Right renal pelvis (tissue), 4 donors: ENCODE measurements at places on chromosomes 3 and 15. TPM values are rescaled to one million over a fixed set of nuclear protein-coding genes. Genes with fewer than 3 reads are reported as not detected.
A peak's percentile ranks its signal among the peaks of the same experiment; 100 is the strongest.

DNA sequence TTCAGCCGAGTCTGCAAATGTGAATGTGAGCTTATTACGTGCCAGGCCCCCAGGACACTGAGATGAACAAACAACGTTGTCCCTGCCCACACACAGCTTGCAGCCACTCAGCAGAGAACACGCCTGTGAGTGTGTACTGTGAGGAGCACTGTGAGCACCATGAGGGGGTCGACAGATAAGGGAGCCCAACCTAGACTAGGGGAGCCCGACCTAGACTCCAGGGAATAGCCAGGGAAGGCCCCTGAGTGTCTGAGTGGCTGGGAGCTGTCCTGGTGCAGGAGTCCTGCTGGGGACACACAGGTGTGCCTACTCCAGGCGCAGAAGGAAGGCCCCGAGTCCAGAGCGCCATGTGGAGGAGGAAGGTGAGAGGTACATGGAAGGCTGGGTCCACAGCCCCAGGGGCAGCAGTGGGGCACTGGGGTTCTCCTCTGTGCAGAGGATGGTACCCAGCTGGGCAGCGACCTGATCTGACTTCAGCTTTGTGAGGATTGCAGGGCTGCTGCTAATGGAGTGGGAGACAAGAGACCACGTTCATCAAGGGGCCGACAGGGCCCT is 36.5 kb downstream of the MGLL start:
- DNase-seq, result no peak

DNA sequence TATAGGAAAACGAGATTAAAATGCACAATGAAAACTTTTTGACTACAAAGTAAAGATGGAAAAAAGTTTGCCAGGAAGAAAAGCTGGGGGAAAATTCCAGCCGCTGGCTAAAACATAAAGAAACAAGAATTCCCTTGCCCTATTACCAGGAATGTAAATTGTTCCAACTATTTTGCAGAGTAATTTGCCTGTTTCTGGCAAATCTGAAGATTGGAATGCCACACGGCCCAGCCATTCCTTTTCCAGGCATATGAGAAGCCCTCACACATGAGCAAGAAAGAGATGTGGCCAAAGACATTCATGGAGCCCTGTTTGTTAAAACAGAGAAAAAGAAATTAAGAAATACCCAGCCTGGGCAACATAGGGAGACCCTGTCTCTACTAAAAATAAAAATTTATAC is 8.4 kb upstream of the GATA2 start:
- no peak for DNase-seq

DNA sequence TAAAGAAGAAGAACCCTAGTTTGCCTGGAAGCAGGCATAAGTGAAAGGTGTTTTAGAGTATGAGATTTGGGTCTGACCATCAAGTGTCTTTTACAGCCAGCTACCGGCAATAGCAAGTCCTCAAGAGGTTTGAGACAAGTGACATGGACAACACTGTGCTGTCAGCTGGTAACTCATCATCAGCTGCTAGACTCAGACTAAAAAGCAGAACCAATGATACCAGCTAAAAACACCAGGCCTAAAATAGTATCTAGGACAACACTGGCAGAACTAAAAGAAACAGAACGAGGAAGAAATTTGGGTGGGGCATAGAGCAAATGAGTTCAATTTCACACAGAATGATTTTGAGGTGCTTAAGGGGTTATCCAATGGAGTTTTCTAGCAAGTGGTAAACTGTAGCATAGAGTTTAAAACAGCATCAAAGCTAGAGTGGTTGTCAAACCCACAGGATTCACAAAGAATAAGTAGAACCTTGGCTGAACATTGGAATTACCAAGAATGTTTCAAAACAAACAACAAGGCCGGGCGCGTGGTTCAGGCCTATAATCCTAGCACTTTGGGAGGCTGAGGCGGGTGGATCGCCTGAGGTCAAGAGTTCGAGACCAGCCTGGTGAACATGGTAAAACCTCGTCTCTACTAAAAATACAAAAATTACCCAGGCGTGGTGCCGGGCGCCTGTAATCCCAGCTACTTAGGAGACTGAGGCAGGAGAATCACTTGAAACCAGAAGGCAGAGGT is 3.9 kb downstream of the CIAO2A start:
- DNase-seq, result no peak

DNA sequence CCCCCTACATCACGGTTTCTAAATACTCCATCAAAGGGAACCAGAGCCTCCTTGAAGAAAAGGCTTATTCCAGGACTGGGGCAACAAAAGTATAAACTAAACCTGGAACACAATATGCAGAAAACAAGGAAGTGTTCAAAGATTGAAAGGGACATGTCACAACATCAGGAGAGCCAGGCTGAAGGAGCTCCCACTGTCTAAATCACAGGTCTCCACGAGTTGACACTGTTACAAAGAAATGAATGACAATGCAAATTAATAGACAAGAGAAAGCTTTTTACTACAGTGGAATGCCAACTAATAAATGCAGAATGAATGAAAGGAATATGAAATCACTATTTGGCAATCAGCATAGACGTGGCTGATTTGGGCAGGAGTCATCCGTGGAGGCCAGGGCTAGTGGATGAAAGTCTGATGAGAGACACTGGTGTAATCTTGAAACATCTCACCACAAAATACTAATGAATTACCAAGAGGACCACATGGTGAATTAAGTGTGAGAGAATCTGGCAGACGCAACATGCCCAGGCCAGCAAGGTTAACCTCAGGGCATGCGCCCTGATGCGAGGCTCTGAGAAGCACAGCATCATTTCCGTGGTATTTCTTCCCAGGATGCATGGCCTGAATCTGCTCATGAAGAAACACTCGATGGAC is 123.8 kb upstream of the TJP1 start:
- no peak for DNase-seq

DNA sequence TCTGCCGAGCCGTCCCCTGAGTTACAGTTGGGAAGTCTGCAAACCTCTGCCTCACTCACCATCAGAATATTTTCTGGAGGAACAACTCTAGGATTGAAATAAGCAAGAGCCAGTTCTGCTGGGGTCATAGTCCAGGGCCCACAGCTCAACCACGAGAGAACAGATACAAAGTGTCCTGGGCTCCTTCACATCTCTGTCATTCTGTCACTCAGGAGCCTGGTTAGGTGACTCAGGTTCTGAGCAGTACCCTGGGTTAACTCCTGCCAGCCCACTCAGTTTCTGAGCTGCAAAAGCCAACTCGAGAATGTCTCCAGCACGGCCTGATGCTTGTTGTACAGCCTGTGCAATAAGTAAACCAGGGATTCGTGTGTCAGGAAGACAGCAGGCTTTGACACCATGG is 155.7 kb downstream of the SLCO3A1 start:
- DNase-seq, result no peak

DNA sequence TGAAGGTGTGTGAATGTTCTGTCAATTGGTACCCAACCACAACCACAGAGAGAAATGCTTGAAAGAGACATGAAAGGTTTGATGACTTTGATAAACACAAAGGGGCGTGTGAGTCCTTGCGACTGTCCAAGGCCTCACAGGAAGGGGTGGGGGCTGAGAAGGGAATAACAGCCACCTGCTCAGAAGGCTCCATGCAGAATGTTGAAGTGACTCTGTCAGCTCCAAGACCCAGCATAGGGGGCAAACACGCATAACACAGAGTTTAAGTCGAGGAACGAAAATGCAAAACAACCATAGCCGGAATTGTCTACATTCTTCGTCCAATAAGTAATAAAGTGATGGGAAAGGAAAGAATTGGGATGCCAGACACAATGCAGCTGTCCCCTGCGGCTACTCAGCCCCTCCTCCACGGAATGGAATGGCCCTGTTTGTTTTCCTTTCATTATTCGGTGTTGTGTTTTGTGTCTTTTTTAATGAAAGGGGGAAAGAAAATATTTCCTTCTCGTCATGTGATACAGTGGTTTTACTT is 19.9 kb downstream of the TMEM212 start:
- DNase-seq, result peak; percentile 75

GRCh38 chr3:150116196-150116595 is 145.5 kb upstream of the PFN2 start:
- no peak for DNase-seq

DNA sequence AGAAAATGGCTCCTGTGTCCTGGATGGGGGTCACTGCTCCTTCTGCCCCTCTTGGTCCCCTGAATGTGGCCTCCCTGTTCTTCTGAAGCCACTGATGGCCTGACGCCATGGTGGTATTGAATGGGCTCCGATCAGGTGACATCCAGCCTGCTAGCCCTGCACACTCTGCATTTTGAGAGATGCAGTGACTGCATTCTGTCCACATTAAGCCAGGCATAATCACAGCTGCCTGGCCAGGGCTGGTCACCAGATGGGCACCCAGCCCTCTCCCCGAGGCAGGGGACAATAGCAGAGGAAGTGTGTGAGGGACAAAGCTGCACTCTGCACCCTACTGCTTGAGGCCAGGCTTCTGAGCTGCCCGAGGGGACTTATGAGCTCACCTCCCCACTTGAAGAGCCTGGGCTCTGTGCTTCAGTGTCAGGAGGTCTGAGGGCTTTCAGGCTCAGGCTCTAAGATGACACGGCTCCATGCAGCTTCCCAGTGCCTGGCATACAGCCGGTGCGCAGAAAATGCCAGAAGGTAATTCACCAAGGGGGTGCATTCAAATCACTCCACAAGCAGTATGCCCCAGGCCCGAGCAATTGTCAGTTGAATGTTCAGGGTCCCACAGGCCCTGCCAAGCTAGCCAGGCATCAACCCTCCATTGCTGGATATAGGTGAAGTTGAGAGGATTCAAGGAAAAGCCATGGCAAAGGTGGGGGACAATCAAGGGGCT is 56.8 kb downstream of the WNT7A start:
- no peak for DNase-seq

GRCh38 chr3:168585544-168585943 is 489.8 kb upstream of the GOLIM4 start:
- no peak for DNase-seq

DNA sequence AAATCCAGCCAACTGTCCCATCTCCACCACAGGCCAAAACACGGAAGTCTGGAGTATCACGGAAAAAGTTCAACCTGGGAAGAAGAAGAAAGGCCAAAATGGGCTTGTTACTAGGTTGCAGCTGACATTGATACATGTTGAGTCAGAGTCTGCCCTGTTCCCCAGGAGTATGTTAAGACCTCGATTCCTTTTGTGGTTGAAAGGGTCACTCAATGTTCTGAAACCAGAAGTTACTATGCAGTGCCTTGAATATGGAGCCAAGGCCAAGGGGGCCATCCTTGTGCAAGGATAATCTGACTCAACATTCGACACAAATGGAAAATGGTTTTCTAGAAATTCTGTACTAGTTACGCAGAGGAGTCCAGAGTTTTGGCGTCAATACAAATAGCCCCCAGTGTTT is 104.2 kb downstream of the DGKG start:
- no peak for DNase-seq

- DNase-seq, result no peak
These were observed 21.4 kb upstream of the MUC20 start for GRCh38 chr3:195699388-195699771.

DNA sequence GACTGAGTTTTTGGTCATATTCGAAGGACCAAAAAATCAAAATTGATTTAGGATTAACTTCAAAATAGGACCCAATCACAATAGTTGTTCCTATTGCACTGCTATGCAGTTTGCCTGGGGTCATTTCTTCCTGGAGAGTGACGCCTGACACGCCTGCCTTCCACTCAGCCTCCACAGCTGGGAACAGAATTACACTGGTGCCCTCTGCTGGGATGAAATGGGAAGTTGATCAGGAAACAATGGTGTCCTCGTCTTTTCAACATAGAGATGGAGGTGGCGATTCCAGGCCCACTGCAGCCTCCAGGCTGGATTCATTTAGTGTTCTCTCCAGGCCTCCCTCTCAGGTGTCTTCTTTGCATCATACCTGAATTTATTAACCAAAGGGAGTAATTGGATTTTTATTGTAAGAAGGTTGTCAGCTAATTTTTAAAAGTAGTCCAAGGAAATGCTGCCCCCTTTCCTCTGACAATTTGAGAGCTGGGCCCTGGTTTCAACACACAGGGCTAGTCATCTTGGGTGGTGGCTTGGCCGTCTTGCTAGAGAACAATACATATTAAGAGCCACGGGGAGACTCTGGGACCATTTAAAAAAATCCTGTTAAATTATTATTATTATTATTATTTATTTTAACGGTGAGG is 69.7 kb downstream of the GAP43 start:
- peak; percentile 73 for DNase-seq

- DNase-seq, result no peak
These were observed 28.1 kb downstream of the CHST14 start for GRCh38 chr15:40498891-40499290.

CLRN1 gene
- polyA plus RNA-seq, result not detected

DNA sequence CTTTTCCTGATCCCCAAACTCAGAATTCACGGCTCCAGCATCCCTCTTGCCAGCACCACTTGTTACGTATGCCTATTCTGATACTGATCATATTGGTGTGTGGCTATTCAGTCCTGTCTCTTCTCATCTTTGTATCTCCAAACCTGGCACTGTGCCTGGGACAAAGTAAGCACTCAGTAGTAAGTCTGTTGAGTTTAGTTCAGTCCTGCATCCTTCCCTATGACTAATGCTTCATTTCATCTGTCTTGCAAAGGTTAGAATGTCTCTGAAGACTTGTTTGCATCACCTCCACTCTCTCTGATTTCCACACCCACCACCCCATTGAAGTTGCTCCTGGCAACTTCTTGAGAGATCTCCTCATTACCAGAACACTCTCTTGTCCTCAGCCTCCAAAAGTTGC is 80.3 kb downstream of the HMG20A start:
- DNase-seq, result no peak

RCCD1 gene
- 17.9 TPM for polyA plus RNA-seq

DNA sequence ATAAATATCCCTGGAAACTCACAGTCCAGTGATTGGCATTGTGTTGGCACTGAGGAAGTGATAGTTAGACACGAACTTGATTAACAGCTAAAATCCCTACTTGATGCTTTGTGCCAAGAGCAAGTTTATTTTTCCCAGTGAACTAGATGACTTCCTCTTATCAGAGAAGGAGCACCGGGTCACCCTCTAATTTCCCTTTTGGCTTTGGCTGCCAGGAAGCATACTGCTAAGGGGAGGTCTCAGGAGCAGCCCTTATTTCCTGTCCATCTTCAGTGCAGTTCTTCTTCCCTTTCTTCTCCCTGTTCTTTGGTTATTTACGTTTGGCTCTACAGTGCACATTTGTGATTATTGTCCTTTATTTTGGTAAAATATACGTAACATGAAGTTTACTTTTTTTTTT is 13.0 kb downstream of the FBLN2 start:
- no peak for DNase-seq

- DNase-seq, result no peak
These were observed 48.3 kb downstream of the SERP1 start for GRCh38 chr3:150497956-150498355.

PIF1 gene
- 9.2 TPM for polyA plus RNA-seq

BDH1 gene
- 39.6 TPM for polyA plus RNA-seq

- no peak for DNase-seq
These were observed 1.4 kb downstream of the SOX14 start for GRCh38 chr3:137765310-137766033.

GRCh38 chr3:188948281-188948996 is 223.3 kb upstream of the TPRG1 start:
- DNase-seq, result no peak

DNA sequence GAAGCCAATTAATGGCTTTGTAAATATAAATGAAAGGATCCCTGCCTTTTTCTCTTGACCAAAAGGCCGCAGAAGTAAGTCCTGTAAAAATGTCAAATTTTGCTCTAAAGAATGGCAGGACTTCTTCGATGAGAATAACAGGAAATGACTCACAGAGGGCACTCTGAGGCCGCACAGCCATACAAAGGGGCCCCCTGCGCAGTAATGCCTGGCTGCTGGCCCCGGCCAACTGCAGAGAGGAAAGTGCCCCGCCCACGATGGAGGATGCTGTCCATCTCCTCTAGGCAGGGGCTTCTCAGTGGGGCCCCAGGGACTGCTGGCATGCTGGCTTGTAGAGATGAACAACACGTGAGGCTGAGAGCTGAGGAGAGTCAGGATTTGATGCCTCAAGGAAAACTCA is 18.1 kb upstream of the SCN10A start:
- DNase-seq, result no peak

GRCh38 chr3:43394041-43394554 is 107.8 kb downstream of the SNRK start:
- DNase-seq, result no peak

CNTN6 gene
- polyA plus RNA-seq, result 2.2 TPM
